Left lung (tissue), 14 donors: ENCODE measurements at places on chromosomes 16 and 17. TPM values are rescaled to one million over a fixed set of nuclear protein-coding genes. Genes with fewer than 3 reads are reported as not detected.

NPIPA7 gene
- 4.9 TPM for total RNA-seq

DNA sequence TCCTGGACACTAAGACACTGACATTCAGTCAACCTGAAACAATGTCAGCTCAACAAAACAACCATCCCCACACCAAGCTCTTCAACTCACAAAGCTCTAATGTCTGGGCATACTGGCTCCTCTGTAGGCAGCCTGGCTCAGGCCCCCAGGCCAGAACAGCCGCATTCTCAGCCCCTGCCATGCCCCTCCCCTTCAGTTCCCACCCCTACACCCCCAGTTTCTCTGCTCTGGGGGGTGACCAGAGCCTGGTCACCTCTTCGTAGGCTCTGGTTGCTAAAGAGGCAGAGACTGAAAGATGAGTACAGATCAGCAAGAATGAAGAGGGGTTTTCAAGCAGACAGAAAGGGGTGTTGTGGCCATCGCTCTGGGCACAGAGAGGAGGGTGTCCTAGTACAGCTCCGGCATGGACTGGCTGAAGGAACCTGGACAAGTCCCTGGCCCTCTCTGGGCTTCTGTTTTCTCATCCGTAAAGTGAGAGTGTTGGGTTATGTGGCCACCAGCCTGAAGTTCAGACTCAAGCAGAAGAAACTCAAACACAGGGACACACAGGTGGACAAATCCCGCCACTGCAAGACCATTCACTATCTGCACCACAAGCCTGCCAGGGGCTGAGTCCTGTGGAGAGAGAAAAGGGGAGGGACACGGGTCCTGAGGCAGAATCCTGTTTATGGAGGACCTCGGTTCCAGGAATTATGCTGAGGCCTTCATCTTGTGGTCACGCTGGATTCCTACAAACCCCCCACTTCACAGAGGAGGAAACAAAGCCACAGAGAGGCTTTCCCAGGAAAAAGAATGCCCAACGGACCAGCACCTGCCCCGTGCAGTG is 987 bp upstream of the SLC4A1 start:
- DNase-seq: no peak

DNA sequence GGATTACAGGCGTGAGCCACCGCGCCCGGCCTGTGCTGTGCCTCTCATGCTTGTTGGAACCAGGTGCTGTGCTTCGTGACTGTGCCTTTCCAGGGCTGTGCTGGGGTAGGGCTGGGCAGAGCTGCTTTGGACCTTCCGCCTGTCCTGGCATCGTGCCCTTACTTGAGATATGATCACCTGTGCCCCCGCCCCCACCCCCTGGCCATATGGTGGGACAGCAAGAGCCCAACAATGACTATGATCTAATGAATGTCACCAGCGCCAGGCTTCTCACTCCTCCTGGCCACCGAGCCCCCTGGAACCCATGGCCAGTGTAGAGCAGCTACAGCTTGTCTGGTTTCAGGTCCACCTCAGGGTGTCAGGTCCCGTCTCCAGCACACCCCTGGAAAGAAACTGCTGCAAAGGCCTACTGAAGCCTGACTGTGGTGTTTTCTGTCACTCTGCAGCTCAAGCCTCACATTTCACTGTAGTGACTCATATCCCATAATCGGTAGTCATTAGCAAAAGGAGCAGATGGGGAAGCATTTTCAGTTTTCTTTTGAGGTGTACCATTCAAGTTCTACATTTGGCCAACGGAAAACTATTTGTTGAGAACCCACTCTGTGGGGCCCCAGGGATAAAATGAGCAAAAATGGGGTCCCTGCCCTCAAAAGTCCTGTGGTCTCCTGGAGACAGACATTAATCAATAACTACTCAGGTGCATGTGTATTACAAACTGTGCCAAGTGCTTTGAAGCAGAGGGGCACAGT is 22.1 kb downstream of the FCSK start:
- DNase-seq: no peak

- no peak for DNase-seq
These were observed 14.3 kb downstream of the EFCAB13 start for GRCh38 chr17:47338026-47338425.

- DNase-seq: no peak
These were observed 4.5 kb upstream of the MNT start for GRCh38 chr17:2405247-2405926.

- DNase-seq: no peak
These were observed 14.9 kb downstream of the MYO1D start for GRCh38 chr17:32861981-32862380.

DNA sequence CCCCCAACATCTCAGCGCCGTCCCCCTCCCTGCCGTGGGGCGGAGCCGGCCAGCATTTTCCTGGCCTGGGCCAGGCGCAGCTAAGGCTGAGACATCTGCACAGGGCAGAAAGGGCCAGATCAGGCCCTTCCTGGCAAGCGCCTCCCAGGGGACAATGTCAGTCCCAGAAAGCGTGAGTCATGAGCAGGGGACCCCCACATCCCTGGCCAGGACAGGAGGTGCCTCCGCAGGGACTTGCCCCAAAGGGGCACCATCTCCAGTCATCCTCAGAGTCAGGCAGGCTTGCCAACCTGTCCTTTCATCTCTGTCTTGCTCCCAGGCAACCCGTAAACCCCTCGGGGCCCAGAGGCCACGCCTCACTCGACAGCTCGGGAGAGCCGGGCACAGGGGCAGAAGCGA is 43.2 kb downstream of the SOCS1 start:
- no peak for DNase-seq

DNA sequence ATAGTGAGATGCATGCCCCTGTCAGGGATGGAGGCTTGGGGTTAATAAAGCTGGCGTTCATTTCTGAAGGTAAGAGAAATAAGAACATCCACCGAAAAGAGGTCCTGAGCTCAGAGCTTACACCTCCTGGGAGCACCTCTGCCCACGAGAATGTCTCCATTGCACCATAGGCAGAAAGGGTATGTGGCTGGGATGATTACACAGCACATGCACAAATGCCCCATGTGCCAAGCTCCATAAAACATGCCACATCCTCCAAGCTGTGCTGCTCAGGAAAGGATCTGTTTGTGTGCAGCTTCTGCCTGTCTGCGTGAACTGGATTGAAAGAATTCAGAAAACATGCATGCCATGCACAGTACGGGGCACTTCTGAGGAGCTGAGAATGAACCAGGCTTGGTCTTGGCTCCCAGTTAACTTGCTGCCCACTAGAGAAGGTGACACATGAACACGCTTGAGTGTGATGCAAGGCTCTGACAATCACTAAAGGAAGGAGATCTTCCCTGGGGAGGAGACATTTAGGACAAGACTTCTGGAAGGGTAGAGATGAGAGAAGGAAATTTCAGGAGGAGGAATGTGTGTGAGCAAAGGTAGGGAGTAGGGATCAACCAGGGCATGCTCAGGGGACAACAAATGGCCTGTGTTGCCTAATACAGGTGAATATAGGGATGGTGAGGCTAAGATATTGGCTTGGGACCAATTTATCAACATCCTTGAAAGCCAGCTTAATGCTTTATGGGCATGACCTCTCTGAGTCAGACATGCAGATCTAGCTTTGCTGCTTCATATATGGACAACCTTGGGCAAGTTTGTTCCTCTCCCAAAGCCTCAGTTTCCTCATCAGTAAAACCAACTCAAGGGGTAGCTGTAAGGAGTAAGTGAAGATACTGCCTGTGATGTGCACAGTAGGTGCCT is 32.0 kb upstream of the SMPD3 start:
- no peak for DNase-seq

GNAO1 gene
- 1.3 TPM for total RNA-seq

KRT12 gene
- not detected for total RNA-seq

- DNase-seq: peak; percentile 29
These were observed 32.6 kb downstream of the TMEM100 start for GRCh38 chr17:55690105-55690508.
